ENCODE measurements at places on chromosomes 1 and 21.

- DNase-seq: no peak
Observed at GRCh38 chr1:14390816-14391215, 207.7 kb upstream of the KAZN start.

GRCh38 chr1:205274041-205274691 is 46.4 kb downstream of the TMCC2 start:
- DNase-seq: no peak

- DNase-seq: no peak
Observed at GRCh38 chr1:116984406-116985160, 17.0 kb upstream of the CD101 start.

DNA sequence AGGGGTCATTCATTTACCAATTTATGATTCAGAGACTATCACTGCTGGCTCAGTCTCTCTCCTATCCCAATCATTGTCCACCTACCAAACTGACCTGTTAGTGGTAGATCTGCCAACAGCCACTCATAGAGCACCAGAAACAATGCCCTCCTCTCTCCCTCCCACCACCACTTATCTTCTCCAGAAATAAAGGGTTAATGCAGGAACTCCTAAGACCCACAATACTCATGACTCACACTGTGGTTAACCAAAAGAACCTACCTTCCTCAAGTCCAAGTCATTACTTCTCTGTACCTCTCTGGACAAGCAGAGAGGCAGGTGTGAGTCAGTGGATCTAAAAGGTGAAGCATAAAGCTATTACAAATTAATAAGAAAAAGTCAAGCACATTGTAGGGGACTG is 40.9 kb upstream of the CAMK1G start:
- DNase-seq: no peak

DNA sequence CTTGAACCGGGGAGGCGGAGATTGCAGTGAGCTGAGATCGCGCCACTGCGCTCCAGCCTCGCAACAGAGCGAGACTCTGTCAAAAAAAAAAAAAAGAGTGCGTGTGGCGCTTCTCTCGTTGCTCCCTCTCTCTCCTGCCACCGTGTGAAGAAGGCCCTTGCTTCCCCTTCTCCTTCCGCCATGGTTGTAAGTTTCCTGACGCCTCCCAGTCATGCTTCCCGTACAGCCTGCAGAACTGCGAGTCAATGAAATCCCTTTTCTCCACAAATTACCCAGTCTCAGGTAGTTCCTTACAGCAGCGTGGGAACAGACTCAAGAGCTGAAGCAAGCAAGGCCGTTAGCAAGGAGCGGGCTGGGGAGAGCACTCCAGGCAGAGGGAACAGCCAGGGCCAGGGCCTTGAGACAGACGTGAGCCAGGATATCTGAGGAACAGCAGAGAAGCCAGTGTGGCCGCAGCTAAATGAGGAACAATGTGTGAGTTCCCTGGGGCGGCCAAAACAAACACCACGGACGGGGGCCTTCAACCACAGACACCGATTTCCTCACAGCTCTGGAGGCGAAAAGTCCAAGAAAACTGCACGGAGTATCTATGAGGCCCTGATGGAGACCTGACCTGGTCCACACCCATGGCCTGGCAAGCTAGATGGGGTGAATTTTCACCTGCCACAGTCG is 54.2 kb upstream of the ETS2 start:
- no peak for DNase-seq

- peak; percentile 11 for DNase-seq
Observed at GRCh38 chr1:27658951-27659496, 13.0 kb downstream of the IFI6 start.

DNA sequence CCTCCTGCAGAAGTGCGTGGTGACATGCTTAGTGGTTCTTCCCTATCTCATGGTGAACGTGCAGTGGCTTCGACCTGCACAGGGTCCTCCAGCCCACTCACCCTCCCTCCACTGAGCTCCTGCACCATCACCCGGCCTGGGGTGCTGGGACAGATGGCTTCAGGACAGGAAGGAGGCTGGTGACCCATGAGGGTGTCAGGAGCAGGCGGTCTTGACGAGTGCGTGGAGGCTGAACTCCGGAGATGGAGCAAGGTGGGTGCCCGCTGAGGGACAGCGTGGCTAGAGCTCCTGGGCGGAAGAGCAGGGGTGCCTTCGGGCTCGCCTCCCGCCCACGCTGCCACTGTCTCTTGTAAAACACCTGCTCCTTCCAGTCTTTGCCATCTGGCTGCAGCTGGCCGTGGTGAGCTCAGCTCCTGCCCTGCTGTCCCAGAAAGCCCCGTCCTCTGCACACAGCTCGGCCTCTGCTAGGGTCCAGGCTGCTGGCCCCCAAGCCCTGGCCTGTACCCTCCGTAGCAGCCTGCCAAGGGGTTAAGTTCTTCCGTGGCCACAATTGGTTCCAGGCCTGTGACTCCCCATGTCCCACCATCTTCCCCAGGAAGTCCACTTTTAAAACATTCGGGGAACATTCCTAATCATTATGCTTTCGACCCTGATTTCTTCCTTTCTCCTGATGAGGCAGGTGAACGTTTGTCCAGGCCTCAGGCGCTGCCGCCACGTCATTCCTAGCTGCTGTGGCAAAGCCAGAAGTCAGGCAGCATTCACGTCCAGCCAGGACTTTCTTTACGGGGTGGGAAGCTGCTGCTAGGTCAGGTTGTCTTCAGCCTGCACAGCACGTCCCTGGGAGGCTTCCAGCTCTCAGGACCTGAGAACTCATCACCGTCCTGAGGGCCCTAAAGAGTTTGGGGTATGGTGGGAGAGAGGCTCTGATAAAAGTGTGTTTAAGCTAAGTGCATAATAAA is 8.1 kb downstream of the KRTAP10-1 start:
- DNase-seq: no peak

DNA sequence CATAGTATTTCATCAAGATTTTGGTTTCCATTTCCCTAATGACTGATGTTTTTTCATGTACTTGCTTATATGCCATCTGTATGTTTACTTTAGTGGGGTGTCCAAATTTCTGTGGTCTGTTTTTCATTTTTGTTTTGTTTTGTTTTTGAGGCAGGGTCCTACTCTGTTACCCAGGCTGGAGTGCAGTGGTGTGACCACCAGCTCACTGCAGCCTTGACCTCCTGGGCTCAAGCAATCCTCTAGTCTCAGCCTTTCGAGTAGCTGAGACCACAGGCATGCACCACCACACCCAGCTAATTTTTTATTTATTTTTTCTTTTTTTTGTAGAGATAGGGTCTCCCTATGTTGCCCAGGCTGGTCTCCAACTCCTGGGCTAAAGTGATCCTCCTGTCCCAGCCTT is 378.0 kb upstream of the VAMP3 start:
- no peak for DNase-seq

DNA sequence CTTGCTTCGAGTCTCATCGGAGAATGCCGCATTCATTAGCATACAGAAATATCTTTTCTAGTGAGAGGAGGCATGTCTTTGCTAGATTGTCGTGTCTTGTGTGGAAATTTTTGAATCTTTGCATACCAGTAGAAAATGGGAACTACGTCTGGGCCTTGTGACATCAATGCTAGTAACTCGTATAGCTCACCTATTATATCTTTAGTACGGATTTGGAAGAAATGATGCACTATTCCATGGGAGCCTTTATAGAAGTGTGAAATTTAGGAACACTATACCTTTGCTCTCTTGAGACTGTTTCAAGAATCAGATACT is 835 bp downstream of the UHMK1 start:
- no peak for DNase-seq

GRCh38 chr1:222335586-222335985 is 212.3 kb downstream of the HHIPL2 start:
- no peak for DNase-seq
